ENCODE measurements at places on chromosomes 3 and 15.

GRCh38 chr3:50687127-50687751 lies 12.5 kb downstream of the DOCK3 start:
- DNase-seq = no peak

GRCh38 chr3:107651782-107652181 lies 129.0 kb downstream of the BBX start:
- no peak for DNase-seq

DNA sequence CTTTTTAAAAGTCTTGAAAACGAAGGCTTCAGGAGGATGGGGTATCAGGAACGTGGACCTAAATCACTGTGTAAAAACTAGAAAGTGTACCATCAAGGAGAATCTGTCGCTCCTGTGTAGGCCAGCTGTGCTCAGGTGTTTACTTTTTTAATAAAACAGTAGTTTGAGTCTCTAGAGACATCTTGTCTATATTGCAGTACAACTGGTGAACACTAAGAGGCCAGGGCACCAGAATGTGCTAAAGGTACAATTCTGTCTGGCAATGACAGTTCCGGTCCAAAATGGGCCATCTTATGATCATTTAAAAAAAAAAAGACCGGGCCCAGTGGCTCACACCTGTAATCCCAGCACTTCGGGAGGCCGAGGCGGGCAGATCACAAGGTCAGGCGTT lies 61.8 kb upstream of the MCF2L2 start:
- DNase-seq = no peak

DNA sequence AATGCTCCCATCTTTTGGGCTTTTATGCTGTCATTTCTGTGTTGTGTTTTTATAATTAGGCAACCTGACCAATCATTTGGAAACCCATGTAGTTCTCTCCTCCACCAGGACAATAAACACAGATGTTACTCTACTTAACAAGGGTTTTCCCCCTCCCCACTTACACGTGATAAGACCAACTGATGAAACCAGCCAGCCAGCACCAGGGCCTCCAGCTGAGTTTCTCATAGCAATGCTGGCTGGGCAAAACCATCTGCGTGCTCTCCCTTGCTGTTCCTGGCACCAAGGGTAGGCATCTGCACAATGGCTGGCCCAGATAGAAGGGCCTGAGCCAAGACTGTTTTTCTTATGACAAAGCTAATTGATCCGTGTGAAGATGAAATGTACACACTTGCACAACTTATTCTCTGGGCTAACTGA lies 310.4 kb downstream of the PLCL2 start:
- DNase-seq = no peak
